ENCODE measurements at places on chromosomes 3 and 15.

DNA sequence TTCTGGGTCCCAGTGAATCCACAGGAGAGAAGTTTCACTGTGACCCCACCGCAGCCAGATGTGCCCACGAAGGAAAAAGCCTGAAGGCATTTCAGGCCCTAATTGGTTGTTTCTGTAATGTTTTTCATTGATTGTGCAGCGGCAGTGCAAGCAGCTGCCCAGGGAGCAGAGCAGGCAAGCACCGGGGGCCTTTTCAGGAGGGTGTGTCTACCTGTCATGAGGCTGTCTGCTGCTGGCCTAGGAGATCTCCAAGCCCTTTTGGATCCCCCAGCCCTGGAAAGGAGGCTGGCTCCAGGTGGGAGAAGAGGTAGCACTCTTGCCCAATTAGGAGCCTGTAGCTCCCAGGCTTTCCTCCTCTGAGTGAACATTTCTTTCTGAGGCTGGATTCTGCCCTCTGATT, 108.8 kb downstream of the EPHB1 start:
- DNase-seq: no peak

GRCh38 chr15:70533931-70534742, 229.2 kb downstream of the UACA start:
- DNase-seq: no peak

DNA sequence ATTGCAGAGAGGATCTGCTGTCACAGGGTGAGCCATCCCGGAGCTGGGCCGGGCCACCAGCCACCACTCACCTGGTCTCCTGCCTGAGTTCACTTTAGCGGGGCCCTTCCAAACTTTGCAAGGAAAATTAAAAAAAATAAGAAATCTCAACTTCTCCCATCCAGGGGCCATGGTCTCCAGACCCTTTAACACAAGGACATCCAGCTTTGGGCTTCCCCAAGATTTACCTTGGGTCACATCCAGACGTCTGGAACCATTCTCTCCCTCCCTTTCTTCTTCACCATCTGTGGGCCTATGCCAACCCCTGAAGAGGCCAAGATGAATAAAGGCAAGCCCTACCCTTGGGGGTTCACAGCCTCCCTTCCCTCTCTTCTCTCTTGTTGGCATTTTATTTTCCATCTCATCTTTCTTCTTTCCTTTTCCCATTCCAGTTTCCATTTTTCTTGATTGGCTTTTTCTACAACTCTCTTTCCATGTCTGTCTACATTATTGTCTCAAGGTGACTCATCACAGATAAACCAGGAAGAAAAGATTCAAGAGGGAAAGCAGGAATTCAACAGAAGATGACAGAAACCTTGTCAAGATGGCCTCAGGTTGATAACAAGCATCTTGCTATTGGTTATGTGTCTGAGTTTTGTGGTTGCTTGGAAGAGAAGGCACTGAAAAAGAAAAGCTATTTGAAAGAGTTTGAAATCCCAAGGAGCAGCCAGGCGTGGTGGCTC, 49.5 kb downstream of the ITGA11 start:
- DNase-seq: no peak

GRCh38 chr15:41620536-41621199, 39.5 kb upstream of the MGA start:
- DNase-seq: peak; percentile 63

DNA sequence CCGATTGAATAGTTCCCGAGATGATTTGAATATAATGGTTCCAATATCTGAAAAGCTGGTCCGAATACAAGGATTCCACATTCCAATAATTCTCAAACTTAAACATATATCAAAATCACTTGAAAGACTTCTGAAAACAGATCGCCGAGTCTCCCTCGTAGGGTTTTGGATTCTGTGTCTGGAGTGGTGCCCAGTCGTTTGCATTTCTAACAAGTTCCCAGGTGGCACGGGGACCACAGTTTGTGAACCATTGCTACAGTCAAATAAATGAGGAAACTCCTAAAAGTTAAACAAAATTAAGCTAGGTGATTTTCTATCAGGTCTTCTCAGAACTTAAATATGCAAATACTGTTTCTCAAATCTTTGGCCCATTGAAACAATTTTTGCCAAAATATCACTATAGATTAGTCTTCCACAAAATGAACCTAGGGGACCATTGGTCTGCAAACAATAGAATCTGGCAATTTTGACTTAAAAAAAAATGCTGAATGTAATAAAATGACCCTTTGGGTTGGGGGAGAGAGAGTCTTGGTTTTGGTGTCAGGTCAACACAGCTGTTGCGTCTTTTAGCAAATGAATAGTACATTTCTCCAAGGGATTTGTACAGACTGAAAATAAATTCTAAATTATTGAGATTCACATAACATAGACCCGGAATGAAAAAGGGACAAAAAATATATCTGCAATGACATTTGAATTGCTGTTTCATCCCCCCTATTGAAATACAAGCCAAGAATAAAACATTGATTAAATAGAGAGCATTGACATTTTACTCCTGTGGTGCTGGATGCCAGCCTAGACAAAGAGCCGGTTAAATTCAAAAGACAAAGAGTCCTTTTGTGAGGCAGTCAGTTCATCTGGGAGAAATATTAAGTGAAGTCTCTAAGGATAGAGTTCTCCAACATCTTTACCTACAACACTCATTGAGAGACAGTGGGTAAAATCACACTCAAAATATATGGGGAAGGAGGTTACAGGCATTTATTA, 175.7 kb upstream of the ADAMTS9 start:
- DNase-seq: no peak

All from iPS-NIHi11 (cell line).